ENCODE measurements at places on chromosomes 5 and 9. TPM values are rescaled to one million over a fixed set of nuclear protein-coding genes. Genes with fewer than 3 reads are reported as not detected.

ANXA2R gene
- 2.1 TPM for total RNA-seq

TAS2R1 gene
- not detected for total RNA-seq

ARHGEF28 gene
- total RNA-seq, result 120 TPM

RMRP gene
- 23,866 TPM for total RNA-seq

CAPSL gene
- total RNA-seq, result not detected

PSD2 gene
- total RNA-seq, result not detected

HAVCR2 gene
- total RNA-seq, result 0.07 TPM

DAB2 gene
- total RNA-seq, result 186 TPM

AIF1L gene
- total RNA-seq, result 49.5 TPM

SLCO6A1 gene
- total RNA-seq, result not detected

RETREG1 gene
- 0.27 TPM for total RNA-seq

TGFBI gene
- 11.7 TPM for total RNA-seq

GRIN3A gene
- total RNA-seq, result not detected

CACFD1 gene
- 3.0 TPM for total RNA-seq

MCTP1 gene
- total RNA-seq, result 86.0 TPM

GABRA1 gene
- total RNA-seq, result not detected

CDKN2B-AS1 gene
- 1.4 TPM for total RNA-seq

MINAR2 gene
- total RNA-seq, result not detected

ENTPD2 gene
- not detected for total RNA-seq

LCN2 gene
- total RNA-seq, result not detected

CEP78 gene
- 43.6 TPM for total RNA-seq

CTXN3 gene
- total RNA-seq, result not detected
